ENCODE measurements at places on chromosomes 16 and 17.
A peak's percentile ranks its signal among the peaks of the same experiment; 100 is the strongest.

DNA sequence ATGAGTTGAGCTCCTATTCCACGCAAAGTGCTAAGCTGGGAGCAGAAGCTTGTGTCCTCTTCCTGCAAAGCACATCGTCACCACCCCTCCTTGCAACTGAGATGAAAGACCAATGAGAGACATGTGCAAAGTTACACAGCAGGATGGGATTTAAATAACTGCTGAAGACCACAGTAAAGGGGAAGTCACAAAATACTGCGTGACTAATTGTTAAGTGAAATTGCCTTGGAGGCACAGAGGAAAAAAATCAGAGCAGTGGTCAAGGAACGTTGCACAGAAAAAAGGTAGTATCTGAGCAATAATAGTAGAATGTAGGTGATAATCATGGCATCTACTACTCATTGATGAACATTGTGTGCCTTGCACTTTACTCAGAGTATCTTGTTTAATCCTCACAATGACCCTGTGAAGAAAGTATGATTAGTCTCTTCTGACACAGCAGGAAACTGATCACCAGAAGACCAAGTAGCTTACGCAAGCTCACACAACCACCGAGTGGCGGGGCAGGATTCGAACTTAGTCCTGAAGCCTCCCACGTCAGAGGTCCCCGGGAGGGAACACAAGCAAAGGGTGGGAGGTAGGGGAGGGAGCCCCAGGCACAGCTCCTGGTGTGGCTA is 15.4 kb upstream of the MYO18A start:
- no peak for DNase-seq

DNA sequence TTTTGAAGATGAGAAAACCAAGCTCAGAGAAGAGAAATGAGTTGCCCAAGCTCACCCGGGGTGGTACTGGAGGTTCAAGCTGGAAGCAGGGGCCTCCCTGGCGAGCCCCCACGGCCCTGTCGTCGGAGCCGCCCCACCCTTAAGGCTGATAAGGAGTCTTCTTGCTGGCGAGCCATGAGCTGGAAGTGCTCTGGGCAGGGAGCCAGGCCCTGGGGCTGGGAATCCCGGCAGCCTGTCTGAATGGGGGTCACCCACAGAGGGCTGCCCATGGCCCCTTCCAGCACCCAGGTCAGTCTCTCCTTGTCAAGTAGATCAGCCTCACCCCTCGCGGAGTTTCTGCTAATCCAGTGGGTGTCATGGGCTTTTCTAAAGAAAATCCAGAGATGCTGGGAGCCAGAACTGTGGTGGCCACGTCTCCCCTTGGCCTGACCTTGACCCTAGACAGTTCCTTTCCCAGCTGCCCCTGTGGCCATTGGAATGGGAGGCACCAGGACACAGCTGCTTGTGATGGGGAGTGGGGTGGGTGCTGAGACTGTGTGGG is 1.2 kb upstream of the P2RX1 start:
- no peak for DNase-seq

GRCh38 chr17:76681222-76682137 is 29.3 kb downstream of the MXRA7 start:
- DNase-seq, result peak; percentile 61

GRCh38 chr16:85213926-85214675 is 101.8 kb upstream of the CIBAR2 start:
- DNase-seq, result no peak

GRCh38 chr17:36147601-36148000 is 28.8 kb downstream of the TBC1D3B start:
- DNase-seq, result no peak

- no peak for DNase-seq
These were observed 46.1 kb upstream of the NKD1 start for GRCh38 chr16:50501986-50502615.

DNA sequence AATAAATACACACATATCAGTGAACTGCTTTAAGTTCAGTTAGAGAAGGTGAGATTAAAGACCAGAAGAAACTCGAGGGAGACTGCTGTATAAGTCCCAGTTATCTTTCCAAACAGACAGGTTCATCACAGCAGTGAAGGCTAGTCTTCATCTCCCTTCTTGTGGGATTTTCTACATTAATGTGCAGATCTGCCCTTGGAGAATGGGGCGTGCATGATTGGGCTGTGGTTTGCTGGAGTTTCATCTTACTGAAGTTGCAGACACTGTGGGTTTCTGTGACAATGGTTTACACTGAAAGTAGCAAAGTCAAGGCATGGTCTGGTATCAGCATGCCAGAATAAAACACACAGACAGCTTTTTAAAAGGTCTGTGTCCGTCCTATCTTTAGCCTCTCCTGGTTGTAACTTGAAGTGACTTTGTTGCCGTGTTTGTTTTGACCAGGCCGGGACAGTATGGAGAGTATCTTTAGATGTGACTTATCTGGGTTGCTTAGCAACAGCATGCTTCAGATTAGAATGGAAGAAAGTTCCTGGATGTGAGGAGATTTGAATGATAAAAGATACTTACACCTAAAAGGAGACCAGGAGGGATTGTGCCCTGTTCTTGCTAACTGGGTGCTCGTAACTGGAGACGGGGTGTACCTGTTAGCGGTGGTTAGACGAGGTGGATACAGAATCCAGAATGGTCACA is 16.1 kb downstream of the NAA60 start:
- no peak for DNase-seq

DNA sequence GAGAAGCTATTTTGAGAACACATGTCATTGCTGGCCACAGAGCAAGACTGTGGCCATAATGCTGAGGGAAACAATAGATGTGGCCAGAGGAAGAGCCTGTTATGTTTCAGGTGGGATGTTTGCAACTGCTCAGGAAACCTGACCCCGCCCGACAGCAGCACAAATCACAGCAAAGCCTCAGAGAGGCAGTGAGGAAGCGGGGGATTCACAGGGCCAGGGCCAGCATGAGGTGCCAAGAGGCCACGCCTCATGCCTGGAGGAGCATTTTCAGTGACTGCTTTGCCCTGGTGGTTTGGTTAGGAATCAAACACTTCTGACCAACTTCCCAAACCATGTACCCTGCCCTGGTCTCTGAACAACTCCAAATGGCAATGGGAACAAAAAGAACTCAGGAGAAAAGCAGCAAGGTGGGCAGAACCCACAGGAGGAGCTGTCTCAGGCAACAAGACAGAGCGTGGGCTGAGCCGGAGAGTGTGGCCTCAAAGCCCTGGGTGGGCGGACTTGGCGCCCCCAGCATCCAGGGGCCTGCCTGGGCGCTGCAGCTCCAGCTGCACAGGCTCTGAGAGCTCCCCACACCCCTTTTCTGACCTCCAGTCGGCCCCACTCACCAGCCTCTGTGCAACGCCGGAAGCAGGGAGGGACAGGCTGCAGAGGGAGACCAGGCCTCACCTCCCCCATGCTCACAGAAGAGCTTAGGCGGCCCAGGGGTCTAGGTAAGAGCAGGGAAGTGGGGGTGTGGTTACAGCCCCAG is 20.6 kb downstream of the HIC1 start:
- DNase-seq, result no peak

DNA sequence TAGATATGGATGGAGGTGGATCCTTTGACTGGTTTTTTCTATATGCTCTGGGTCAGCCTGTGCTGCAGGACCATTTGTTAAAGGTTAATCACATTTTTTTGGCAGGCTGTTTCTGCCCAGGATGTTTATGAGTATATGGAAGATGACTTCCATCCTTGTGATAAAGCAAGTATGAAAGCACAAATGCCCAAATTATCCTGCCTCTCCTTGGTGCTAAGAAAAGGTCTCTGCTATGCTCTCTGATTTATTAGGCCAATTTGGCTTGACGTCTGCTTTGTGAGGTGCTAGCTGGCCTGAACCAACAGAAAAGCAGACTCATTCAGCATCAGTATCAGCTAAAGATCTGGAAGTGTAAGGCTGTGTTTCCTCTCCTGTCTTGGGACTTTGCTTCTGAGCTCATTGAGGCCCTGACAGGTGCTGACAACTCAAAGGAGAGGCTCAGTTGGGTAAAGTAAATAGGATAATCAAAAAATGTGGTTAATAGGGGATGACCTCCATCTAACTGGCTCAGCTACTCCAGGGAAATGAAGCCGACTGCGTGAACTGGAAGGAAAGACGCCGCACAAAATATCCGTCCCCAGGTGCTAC is 15.2 kb downstream of the ANKRD40 start:
- no peak for DNase-seq

GRCh38 chr16:57623251-57624043 is 5.0 kb upstream of the ADGRG1 start:
- no peak for DNase-seq

- no peak for DNase-seq
These were observed 7.7 kb downstream of the CDH1 start for GRCh38 chr16:68744744-68745280.

GRCh38 chr16:27925612-27926011 is 137.9 kb downstream of the GSG1L start:
- DNase-seq, result no peak

DNA sequence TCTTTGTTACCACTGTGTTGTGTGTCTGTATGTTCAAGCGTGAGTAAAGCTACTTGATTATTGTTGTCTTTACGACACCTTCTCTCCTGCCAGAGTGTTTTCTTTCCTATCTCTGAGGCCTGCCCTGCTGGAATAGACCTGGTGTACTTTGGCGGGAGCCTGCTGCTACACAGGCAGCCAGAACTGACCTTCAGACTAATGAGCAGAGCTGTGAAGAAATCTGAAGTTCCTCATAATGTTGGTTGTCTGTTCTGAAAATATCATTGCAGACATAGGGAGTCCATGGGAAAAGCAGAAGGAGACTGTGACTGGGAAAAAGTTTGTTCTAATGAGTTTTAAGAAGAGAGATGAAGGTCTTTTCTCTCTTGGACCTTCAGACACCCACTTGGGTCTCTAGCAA is 9.8 kb downstream of the RHOT1 start:
- DNase-seq, result no peak

- no peak for DNase-seq
These were observed 30.0 kb downstream of the WSCD1 start for GRCh38 chr17:6100146-6100545.

- DNase-seq, result no peak
These were observed 668.1 kb downstream of the MAF start for GRCh38 chr16:78932355-78932943.

- DNase-seq, result no peak
These were observed 7.9 kb downstream of the SOCS1 start for GRCh38 chr16:11248133-11248532.

- peak; percentile 90 for DNase-seq
These were observed 709 bp upstream of the CD300LG start for GRCh38 chr17:43846221-43846712.

- DNase-seq, result no peak
These were observed 10.7 kb downstream of the DLG4 start for GRCh38 chr17:7208754-7209460.

DNA sequence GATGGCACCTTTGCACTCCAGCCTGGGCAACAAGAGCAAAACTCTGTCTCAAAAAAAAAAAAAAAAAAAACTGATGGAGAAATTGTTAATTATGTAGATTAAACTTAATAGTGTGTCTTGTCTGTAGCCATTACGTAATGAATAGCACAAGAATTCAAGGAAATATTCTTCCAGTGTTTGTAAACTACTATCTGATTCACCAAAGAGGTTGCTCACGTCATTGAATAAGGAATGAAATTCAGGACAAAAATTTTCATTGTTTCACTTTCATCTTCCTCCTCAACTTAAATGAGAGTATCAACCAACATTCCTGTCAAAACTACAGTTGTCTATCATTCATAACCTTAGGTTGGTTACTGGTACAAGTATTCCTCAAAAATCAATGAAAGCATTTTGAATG is 30.7 kb upstream of the MYO18A start:
- DNase-seq, result no peak

- no peak for DNase-seq
These were observed 31.2 kb upstream of the CAPN15 start for GRCh38 chr16:496097-496886.

- peak; percentile 46 for DNase-seq
These were observed 15.7 kb downstream of the CRLF3 start for GRCh38 chr17:30808785-30809286.

DNA sequence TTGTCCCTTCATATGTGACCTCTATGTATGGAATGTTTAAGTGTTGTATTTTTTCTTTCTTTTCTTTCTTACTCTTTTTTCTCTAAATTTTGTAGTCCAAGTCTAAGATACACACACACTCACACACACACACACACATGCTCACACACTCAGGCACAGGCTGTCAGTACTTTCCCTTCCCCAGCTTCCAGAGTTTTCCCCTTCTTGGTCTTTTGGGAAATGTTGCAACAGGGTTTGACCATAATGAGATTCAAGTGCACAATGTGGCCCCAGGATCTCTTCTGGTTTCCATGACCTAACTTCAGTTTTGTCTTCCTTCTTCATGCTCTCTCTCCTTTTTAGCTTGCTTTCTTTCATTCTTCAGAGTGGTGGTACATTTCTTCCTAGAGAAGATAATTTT is 289.8 kb upstream of the FOXF1 start:
- no peak for DNase-seq

DNA sequence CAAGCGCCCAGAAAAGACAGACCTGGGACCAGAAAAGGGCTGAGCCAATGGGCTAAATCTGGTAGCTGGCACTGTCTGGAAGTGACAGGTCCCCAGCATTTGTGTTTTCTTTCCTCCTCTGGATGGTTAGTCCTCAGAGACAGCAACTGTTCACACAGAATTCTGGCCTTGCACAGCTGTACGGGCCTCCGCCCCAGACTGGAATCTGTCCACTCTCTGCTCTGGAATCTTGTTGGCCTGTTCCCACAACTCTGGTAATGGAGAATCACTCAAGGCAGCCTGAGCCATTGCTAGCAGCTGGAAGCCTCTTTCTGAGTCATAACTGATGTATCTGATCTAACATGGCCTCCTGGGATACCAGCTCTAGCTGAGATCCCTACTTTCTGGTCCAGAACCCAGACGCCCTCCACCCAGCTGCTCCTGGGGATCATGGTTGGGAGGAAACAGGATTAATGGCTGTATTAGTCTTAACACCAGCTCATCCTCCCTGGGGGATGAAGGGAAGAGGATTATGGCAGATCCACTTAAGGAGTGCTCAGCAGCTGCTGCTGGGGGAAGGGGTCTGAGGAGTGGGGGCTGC is 9.1 kb downstream of the ZNF668 start:
- no peak for DNase-seq

DNA sequence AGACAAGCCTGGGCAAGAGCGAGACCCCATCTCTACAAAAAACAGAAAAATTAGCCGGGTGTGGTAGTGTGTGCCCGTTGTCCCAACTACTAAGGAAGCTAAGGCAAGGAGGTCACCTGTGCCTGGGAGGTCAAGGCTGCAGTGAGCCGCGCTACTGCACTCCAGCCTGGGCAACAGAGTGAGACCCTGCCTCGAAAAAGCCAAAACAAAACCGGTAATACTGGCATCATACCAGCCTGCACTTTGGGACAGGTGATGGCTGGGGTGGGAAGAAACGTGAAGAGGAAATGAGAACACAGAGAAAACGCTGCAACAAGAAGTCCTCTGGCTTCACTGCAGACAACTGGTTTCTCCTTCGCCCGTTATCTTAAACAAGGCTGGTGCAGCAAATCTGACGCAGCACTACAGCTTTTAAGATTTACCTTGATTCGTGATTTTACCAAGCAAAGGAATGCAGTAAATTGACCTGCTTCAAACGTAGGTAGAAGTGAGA is 725 bp upstream of the CASC3 start:
- no peak for DNase-seq

Data from GM19239 (cell line).